ENCODE measurements at places on chromosomes 6 and 20. TPM values are rescaled to one million over a fixed set of nuclear protein-coding genes. Genes with fewer than 3 reads are reported as not detected.

TP53TG5 gene
- polyA plus RNA-seq: 1.4 TPM

DNA sequence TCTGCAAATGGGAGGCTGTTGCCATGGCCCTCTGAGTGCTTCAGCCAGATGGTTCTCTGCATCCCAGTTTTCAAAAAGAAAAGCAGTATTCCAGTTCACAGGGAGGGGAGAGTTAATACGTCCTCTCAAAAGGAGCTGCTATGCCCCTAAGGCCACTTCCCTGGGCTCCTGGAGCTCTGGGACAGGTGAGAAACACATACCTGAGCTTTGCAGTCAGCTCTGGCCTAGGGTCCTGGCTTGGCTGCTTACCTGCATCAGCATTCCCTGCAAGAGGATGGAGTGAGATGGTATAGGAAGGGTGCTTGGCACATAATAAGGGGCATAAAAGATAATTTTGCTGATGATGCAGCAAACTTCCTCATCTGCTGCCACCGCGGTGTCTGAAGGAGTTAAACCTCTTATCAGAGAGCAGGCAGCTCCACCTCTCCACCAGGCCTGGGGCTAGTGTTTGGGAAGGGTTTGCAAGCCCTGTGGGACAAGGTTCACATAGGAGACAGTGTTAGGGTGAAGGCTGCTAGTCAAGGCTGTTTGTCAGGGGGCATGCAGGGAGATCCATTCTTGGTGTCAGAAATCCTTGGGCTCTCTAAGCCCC, 62.7 kb downstream of the SLC24A3 start:
- DNase-seq: no peak

- DNase-seq: no peak
These were observed 69.6 kb upstream of the SALL4 start for GRCh38 chr20:51871943-51872342.

CCN5 gene
- polyA plus RNA-seq: 0.43 TPM

- no peak for DNase-seq
These were observed 27.6 kb downstream of the DCDC2 start for GRCh38 chr6:24330137-24330732.

DNA sequence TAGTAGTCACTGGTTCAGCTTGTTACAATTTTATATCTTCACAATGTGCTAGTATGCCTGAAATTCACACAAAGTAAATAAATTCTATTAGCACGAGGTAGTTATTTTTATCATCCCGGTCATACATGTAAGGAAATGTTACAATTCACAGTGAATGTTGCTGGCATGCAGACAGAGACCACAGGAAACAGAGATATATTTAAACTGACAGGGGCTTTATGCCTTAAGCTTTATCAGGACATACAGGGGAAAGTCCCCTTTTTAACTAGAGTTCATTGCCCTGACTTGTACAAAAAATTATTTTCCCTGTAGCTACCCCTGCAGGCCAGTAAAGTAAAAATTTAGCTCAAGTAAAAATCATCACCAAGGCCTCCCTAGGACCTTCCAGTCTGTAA, 712.0 kb upstream of the NRSN1 start:
- DNase-seq: peak; percentile 57

CLVS2 gene
- polyA plus RNA-seq: 0.39 TPM

GRCh38 chr6:141165002-141165665, 967.6 kb upstream of the GJE1 start:
- DNase-seq: no peak

DNA sequence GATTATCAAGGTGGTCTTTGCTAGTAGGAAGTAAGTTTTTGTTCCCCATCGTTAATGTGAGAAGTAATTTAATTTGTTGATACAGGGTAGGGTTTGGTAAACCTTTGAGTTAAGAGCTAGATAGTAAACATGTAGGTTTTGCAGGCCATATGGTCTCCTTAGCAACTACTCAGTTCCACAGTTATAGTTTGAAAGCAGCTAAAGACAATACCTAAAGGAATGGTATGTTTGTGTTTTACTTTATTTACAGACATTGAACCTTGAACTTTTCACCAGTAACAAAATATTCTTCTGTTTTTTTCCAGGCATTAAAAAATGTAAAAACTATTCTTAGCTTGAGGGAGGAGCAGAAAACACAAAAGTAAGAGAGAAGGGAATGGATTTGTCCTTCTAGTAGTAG, 1.7 kb downstream of the CAP2 start:
- DNase-seq: no peak

DNA sequence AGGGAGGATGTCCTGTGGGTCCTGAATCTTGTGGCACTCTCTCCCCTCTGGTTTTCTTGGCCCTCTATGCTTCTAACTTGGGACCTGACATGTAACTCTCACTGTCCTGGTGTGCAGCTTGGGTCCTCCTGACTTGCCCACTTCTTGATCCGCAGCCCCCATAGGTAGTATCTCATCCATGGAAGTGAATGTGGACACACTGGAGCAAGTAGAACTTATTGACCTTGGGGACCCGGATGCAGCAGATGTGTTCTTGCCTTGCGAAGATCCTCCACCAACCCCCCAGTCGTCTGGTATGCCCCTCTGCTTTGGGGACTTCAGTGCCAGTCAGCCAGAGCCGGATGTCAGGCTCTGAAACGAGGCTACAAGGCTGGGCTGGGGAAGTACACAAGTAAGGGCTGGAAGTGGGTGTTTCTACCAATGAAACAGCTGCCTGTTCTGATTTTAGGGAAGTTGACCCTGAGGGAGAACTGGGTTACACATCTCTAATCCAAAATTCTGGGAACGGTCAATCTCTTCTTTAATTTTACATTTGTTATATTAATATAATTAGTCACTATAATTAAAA, 641 bp downstream of the DBNDD2 start:
- DNase-seq: no peak

DNA sequence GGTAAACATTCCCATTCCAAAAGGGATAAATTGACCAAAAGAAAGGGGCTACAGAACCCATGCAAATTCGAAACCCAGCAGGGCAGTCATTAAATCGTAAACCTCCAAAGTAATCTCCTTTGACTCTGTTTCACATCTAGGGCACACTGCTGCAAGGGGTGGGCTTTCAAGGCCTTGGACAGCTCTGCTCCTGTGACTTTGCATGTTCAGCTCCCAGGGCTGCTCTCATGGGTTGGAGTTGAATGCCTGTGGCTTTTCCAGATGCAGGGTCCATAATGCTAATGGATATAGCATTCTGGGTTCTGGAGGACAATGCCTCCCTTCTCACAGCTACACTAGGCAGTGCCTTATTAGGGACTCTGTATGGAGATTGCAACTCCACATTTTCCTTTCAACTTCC, 211.9 kb upstream of the MANEA start:
- no peak for DNase-seq

DNA sequence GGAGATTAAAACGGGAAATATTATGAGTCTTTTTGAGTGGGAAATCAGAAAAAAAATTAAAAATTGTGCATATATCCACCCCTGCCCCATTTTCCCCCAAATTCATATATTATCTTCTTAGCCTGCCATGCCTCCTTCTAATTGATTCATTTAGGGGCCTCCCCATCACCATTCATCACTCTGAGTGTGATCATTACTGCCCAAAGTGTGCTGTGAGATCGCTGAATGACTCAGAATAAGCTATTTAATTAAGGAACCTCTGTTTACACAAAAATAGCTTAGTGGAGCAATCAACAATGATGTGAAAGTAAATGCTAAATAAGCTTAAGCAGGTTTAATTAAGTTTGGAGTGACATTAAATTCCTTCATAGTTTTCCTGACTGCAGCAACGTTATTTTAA, 645.5 kb downstream of the GRIK2 start:
- no peak for DNase-seq

GRCh38 chr6:22024973-22025467, 271.8 kb downstream of the PRL start:
- DNase-seq: no peak

GRCh38 chr6:48757661-48758060, 646.7 kb upstream of the PTCHD4 start:
- no peak for DNase-seq

- no peak for DNase-seq
These were observed 18.0 kb downstream of the USP49 start for GRCh38 chr6:41877051-41877680.

DNA sequence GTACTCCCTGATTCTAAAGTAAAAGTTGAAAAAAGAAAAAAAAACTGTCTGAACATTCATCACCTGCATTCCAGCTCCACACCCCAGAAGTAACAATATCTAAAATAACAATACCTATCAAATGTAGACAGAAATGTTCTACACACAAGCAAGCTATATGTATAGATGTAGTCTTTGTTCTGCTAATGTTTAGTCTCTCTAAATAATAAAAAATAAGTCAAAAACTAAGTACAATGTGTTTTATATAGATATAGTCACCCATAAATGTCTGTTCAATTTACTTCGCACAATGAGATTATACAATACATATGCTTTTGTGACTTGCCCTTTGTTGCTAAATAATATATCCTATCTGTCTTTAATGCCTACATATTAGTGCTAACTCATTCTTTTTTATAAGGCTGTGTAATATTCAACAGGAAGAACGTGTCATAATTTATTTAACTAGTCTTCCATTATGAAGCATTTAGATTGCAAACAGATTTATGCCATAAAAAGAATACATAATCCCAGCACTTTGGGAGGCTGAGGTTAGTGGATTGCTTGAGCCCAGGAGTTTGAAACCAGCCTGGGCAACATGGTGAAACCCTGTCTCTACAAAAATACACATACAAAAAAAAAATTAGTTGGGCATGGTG, 216.2 kb upstream of the ZNF217 start:
- DNase-seq: no peak

APMAP gene
- 92.6 TPM for polyA plus RNA-seq

SLC17A9 gene
- polyA plus RNA-seq: 4.0 TPM

DNA sequence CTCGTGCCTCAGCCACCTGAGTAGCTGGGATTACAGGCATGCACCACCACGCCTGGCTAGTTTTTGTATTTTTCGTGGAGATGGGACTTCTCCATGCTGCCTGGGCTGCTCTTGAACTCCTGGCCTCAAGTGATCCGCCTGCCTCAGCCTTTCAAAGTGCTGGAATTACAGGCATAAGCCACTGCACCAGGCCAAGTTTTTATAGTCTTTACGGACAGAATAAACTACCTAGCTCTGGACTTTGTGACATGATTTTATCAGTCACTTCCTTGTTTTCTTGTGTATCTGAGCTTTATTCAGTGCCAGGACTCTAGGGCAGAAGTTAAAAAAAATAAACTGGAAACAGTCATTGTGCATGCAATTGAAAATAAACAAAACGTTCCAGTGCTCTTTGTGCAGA, 46.7 kb upstream of the RALGAPA2 start:
- DNase-seq: no peak

All from right lung (tissue), 10 donors.